ENCODE measurements at places on chromosomes 2 and 18.
A peak's percentile ranks its signal among the peaks of the same experiment; 100 is the strongest.

DNA sequence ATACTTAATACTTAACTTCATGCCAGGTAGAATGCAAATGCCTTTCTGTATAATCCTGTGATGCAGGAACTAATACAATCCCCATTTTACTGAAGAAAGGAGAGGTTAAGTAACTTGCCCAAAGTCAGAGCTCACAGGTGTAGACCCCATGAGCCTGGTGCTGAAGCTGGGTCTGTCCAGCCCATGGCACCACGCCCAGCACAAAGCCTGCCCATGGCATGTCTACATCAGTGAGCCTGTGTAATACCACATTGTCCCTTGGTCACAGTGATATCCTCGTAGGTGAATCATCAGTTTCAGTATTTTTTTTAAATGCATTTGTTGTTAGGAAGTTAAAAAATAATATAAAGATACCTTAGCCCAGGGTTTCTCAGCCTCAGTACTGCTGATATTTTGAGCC is 69.9 kb upstream of the MCFD2 start:
- no peaks in the 10 kb centered on the region for H3K27me3 ChIP-seq
- peak overlapping the region; percentile 90 for H3K27ac ChIP-seq
- H3K36me3 ChIP-seq: peaks cover 8% of the 10 kb centered on the region
- H3K4me3 ChIP-seq: no peak overlapping the region
- no peak for DNase-seq

- no peaks in the 10 kb centered on the region for H3K27me3 ChIP-seq
- DNase-seq: no peak
- H3K27ac ChIP-seq: no peak overlapping the region
- no peaks in the 10 kb centered on the region for H3K4me1 ChIP-seq
Measured at GRCh38 chr2:111169924-111170323, 49.2 kb downstream of the BCL2L11 start.

- no peak overlapping the region for H3K4me3 ChIP-seq
- H3K27ac ChIP-seq: no peak overlapping the region
- no peak for DNase-seq
- no peaks in the 10 kb centered on the region for H3K4me1 ChIP-seq
- H3K36me3 ChIP-seq: no peaks in the 10 kb centered on the region
Measured at GRCh38 chr2:58357521-58357920, 116.4 kb upstream of the FANCL start.

DNA sequence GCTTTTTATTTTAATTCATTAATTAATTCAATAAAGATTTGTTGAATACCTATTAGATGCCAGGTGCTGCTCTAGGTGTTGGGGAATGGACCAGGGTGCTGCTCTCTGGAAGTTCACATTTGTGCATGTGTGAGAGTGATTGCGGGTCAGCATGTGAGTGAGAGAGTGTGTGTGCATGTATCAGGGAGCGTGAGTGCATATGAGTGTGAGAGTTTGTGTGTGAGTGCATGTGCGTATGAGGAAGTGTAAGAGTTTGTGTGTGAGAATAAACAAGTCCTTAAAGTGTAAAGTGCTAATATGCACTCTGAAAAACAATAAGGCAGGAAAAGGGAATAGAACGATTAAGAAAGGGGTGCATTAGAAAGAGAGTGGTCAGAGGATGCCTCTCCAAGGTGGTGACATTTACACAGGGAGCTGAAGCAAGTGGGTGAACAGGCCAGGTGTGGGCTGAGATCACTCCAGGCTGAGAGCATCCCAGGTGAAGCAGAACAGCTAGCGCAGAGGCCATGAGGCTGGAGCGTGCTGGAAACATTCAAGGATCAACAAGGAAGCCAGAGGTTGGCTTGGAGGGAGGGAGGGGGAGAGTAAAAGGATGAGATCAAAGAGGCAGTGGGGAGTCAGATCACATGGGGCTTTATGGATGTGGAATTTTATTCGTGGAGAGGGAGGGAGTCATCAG is 50.5 kb upstream of the SLC1A4 start:
- H3K27ac ChIP-seq: no peak overlapping the region
- no peak for DNase-seq
- H3K36me3 ChIP-seq: no peaks in the 10 kb centered on the region
- H3K4me1 ChIP-seq: no peaks in the 10 kb centered on the region
- no peak overlapping the region for H3K4me3 ChIP-seq

DNA sequence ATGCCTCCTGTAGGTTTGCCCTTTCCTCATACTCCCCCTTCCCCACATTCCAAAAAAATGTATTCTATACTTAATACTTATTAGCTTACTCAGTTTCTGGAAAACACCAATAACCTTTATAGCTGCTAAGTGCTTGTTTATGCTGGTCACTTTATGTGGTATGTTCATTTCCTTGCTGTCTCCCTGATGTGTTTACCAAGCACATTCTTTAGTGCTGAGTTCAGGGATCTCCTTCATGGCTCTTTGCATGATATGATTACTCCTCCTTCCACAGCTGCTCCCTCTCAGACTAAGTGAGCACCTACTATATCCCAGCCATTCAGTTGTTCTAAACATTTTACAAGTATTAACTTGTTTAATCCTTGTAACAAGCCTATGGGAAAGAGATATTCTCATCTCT is 698.3 kb upstream of the FANCL start:
- H3K4me1 ChIP-seq: no peaks in the 10 kb centered on the region
- no peak for DNase-seq
- no peaks in the 10 kb centered on the region for H3K36me3 ChIP-seq

GRCh38 chr18:5546660-5547059 is 2.9 kb upstream of the EPB41L3 start:
- no peaks in the 10 kb centered on the region for H3K36me3 ChIP-seq
- no peaks in the 10 kb centered on the region for H3K4me1 ChIP-seq
- DNase-seq: no peak
- H3K27ac ChIP-seq: no peak overlapping the region
- no peak overlapping the region for H3K4me3 ChIP-seq
- no peaks in the 10 kb centered on the region for H3K27me3 ChIP-seq

DNA sequence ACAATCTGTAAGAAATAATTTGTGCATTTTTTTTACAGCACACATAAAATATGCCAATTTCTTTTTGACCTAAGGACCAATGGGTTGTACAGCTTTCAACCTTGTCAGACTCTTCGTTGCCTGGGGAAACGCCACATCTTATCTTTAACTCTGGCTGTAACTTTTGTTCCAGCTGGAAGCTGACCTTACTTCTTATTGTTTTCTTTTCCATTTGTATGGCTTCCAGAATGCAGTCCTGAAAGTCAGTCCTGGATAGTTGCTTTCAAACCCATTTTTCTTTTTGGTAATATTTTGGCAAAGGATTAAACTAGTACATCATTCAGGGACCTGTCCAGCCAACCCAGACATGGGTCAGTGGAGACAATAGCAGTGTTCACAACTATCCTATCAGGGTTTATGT is 686.5 kb upstream of the CDH2 start:
- DNase-seq: no peak
- H3K27ac ChIP-seq: no peak overlapping the region
- no peaks in the 10 kb centered on the region for H3K36me3 ChIP-seq
- H3K27me3 ChIP-seq: no peaks in the 10 kb centered on the region
- no peak overlapping the region for H3K4me3 ChIP-seq
- H3K4me1 ChIP-seq: peaks cover 8% of the 10 kb centered on the region
